ENCODE measurements at places on chromosomes 3 and 15.

GRCh38 chr3:88307666-88308065 is 157.9 kb downstream of the C3orf38 start:
- DNase-seq: no peak

- DNase-seq: no peak
Measured at GRCh38 chr3:142269767-142270166, 44.4 kb upstream of the GK5 start.

GRCh38 chr15:85692321-85692720 is 102.4 kb downstream of the KLHL25 start:
- no peak for DNase-seq

GRCh38 chr3:183050706-183051105 is 48.6 kb downstream of the MCCC1 start:
- DNase-seq: no peak

DNA sequence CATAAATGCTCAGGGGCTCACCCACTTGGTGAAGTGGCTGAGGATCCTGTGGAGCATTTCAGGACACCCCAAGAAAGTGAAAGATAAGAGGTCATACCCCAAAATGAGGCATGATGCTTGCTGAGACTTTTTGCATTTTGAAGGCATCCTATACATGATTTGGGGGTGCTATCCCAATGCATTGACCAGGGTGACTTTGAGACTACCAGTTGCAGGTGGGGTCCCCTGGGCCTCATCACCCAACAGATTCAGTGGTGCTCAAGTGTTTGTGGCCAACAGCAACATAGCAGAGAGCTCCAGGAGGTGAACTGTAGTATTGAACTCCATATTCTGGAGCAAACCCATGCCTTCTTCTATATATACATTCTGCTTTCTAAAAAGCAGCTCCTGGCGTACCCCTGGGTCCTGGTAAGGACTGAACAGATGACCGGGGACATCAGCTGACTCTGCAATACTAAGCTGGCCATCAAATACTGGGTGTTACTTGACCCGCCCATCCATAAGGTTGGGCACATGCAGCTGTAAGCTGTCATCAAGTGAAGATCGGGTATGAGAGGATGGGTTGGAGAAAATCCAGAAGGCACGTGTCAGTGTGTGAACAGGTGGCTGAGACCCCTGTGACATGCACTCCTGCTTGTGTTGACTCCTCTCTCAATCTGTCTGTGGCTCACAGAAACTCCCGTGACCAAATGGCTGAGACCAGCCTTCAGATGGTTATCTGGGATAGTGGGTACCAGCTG is 143.3 kb downstream of the KLF13 start:
- DNase-seq: no peak

DNA sequence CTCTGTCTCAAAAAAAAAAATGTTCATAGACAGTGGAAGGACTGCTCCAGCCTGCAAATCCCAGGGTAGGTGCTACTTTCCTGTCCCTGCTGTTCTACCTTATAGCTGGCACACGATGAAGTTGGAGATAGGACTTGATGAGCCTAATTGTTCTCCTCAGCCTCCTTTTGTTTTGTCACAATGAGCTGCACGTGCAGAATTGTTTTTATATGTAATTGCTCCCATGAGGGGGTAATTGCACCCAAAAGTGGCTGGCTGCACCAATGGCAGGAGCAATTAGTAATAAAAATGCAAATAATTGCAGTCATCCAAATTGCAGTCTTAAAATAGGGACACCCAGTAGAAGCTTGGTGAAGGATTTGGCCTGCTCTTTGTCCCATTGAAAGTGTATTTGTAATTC is 63.0 kb upstream of the PFN2 start:
- no peak for DNase-seq

DNA sequence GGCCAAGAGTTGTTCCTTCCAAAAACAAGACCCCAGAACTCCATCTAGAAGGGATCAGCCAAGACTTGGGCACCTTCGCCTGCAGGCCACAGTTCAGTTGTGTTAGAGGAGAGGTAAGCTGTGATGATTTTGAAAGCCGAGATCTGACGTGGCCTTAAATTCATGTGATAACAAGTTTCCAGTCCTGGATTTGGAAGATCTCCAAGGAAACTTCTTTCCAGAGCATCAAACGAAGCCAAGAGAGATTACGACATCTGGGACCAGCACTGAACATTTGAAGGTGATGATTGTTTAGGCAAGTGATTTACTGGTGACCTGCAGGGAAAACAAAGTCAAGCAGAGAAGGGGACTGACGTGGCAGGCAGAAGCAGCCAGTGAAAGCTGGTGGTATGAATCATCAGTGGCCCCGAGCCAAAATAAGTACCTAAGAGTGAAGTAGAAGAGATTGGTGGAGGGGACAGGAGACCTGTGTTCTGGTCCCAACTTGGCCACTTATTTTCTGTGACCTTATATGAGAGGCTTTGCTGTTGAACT is 339.0 kb upstream of the PROK2 start:
- DNase-seq: no peak

DNA sequence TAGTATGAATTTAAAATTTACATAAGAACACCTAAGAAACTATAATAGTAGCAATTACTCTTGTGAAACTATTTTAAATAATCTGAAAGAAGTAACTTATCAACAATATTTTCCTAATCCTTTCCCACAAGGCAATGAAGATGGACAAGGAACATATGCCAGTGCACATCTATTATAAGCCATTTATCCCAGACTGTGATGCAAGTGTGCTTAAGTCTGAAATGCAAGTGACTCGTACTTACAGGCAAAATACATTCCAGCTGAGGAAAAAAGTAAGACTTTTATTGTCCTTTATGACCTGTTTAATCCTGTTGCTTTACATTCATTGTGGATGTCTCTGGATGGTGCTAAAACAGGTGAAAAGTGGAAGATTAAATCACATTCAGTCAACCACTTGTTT is 709.4 kb downstream of the ZNF385D start:
- DNase-seq: no peak

DNA sequence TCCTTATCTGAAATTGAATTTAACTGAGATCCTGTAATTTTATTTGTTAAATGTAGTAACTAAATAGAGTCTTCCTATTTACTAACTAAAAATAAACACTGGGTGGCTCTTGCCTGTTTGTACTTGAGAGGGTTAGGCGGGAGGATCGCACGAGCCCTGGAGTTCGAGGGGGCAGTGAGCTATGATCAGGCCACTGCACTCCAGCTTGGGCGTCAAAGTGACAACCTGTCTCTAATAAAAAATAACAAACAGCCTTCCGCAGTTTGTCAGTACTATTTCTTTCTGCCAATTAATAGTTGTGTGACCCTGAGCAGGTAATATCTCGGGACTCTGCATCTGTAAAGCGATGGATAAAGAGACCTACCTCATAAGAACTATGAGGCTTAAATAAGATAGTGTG is 768 bp upstream of the PDE12 start:
- DNase-seq: no peak

DNA sequence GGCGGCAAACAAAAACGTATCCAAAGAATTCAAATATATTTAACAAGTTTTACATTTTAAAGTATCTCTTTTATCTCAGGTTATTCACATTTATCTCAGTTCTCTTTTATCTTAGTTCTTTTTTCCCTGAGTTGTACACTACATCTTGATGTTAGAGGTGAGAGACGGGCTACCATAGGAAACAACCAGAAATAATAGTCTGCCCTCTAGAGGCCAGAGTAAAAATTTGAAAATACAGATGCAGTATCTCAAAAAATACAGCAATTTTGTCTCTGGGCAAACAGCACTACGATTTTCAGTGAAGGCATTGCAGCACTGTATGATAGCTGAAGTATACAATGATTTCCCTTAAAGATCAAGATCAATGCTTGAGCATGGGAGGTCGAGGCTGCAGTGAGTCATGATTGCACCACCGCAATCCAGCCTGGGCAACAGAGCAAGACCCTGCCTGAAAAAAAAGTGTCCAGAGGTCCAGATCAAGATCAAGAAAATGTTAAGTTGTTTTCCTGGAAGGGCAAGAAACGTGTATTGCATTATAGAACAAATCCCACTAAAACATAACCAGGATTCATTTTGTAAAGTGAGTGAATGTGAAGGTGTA is 82.6 kb upstream of the ATP11B start:
- no peak for DNase-seq

All from NCI-H1930 (cell line).